Stimulated activated naive CD4-positive, alpha-beta T cell treated with Interleukin-2 at 50 U/mL for 16 hours (primary cell): ENCODE measurements at places on chromosomes 7 and 10.

DNA sequence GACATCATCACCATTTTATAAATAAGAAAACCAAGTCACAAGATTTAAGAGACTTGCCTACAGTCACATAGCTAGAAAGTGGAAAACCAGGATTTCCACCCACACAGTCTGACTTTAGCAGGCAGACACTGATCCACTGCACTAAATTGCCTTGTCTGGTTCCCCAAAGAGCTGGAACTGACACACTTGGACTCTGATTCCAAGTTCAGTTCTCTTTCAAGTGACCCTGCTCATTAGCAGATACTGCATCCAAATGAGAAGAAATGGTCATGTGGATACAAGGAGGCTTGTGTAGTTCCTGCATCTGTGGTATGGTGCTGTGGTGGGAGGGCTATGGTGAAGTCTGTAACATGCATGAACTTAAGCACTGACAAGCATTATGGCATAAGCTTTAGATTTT, 180.1 kb upstream of the MKLN1 start:
- no peak for DNase-seq

DNA sequence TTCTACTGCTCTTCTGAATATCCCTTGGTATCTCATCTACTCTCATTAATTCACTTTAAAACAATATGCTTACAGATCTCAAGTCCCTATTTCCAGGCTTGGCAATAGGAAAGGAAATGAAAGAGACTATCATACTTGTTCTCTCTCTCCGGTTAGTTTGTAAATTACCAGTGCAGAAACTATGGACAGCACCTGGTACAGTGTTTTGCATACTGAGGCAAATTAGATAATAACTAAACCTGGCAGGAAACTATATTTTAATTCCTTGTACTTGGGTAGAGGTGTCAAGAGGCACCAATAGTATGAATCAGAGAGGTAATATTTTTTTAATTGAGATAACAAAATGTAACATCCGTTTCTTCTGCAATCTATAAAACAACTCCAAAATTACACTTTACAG, 97.7 kb upstream of the TMEM196 start:
- DNase-seq: no peak

GRCh38 chr7:120785095-120785494, 72.8 kb downstream of the TSPAN12 start:
- no peak for DNase-seq

- DNase-seq: no peak
Measured at GRCh38 chr7:48376263-48376662, 205.0 kb downstream of the ABCA13 start.

DNA sequence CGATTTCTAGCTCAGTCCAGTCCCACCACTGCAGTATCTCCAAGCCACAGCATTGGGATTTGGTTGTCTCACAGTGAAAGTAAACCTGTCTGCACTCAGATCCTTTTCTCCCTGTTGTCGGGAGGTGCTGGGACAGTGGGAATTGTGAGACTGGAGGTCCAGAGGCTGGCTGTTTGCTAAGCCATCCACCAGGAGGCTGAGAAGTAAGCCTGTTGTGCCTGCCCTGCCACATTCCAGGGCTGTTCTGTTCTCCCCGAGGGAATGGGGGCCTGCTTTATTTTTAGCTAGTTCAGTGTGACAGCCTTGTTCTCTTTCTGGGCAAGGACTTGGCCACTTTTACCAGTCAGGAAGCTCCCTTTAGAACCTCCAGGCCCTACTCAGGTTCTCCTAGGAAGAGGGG, 54.9 kb downstream of the HK1 start:
- DNase-seq: no peak

- no peak for DNase-seq
Measured at GRCh38 chr10:22702348-22702747, 12.0 kb downstream of the PIP4K2A start.

GRCh38 chr7:103141753-103142404, 7.0 kb downstream of the NAPEPLD start:
- no peak for DNase-seq

GRCh38 chr10:5424751-5425150, 12.4 kb downstream of the NET1 start:
- DNase-seq: no peak
